Stomach (tissue), 19 donors: ENCODE measurements at places on chromosomes 13 and 19. TPM values are rescaled to one million over a fixed set of nuclear protein-coding genes. Genes with fewer than 3 reads are reported as not detected.

The ZNF223 gene
- 8.0 TPM for total RNA-seq

The FPR3 gene
- not detected for total RNA-seq

The PLEKHA4 gene
- total RNA-seq, result 4.8 TPM

The TGFBR3L gene
- not detected for total RNA-seq

DNA sequence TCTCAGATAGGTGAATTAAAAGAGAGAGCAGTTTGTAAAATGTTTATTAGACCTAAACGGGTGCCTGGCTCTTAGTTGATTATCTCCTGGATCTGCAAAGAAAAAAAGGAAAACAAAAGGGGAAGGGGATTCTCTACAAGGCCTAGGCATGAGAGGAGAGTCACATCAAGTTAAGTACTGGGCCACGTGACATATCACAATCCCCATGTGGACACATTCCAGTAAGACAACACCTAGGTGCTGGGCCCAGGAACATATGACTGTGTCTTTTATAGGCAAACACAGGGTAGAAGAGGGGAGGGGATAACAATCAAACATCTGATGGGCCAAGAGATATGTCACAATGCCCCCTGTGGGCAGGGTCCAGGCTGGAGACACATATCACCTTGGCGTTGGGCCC, 4.2 kb upstream of the ZNF91 start:
- no peak for DNase-seq

DNA sequence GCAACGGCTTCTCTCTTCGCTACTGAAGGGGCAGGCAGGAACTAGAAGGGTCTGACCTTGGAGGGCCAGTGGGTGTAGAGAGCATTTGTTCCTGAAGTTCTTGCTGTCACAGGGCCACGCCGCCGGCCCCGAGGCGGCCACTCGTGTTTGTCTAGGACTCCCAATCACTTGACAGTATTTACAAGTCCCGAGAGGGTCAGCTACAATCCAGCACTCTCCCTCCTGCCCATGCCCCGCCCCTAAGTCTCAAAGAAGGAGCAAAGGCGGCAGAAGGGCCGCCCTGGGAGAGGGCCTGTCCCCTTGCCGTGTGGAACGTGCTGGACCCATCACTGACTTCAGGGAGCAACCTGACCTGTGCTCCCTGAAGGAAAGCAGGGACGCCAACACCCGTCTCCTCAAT, 118.5 kb downstream of the STK24 start:
- no peak for DNase-seq
